ENCODE measurements at places on chromosomes 3 and 15.

GRCh38 chr3:16600780-16601536 is 4.3 kb downstream of the DAZL start:
- DNase-seq: peak; percentile 61

- peak; percentile 34 for DNase-seq
These were observed 120.1 kb upstream of the UBE2E1 start for GRCh38 chr3:23685541-23686258.

DNA sequence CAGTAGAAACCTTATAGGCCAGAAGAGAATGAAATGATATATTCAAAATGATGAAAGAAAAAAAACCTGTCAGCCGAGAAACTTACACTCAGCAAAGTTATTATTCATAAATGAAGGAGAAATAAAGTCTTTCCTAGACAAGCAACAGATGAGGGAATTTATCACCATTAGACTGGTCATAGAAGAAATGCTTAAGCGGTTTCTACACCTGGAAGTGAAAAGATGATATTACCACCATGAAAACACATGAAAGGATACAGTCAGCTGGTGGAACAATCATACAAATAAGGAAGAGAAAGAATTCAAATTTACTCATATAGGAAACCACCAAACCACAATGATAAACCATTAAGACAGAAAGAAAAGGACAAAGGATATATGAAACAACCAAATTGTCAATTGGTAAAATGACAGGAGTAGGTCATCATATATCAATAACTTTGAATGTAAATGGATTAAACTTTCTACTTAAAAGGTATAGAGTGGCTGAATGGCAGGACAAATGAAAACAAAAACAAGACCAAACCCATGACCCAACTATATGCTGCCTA is 29.9 kb upstream of the PRR23C start:
- DNase-seq: no peak

- no peak for DNase-seq
These were observed at the start of gene GDPGP1 for GRCh38 chr15:90234096-90234988. GDPGP1 (plus strand) TSS chr15:90234209; CDS start chr15:90240909, 6,700 bp downstream.

GRCh38 chr3:178083906-178084866 is 452.1 kb upstream of the KCNMB2 start:
- no peak for DNase-seq

DNA sequence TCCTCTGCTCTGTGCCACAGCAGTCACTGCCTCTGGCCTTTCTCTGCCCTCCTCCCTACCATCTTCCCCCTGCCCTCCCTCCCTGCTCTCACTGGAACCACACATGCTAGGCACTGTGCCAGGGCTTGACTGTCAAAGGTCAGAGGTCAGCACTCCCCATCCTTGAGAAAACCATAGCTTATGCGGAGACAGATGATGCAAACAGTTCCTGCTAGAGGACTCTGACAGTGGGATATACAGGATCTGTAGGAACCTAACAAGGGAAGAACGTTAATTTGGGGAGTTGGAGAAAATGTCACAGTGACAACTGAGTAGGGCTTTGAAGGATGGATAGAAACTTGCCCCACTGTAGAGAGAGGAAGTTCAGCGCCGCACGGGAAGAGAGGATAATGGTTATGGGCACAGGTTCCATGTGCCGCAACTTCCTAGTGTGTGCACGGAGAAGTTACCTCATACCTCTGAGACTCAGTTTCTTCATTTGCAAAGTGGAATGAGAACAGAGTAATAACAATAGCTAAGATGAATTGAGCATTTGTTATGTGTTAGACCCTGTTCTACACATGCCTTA is 29.3 kb upstream of the XYLB start:
- DNase-seq: peak; percentile 43

- DNase-seq: peak; percentile 9
These were observed 260.4 kb upstream of the P2RY1 start for GRCh38 chr3:152574461-152575079.

- no peak for DNase-seq
These were observed 25.4 kb downstream of the PDCD6IP start for GRCh38 chr3:33823821-33824220.

GRCh38 chr3:128932516-128933212 is 53.2 kb downstream of the ACAD9 start:
- no peak for DNase-seq

- DNase-seq: no peak
These were observed 49.1 kb upstream of the RAB6B start for GRCh38 chr3:133944641-133945380.

GRCh38 chr3:120907659-120908029 is 361 bp upstream of the STXBP5L start:
- DNase-seq: no peak

- DNase-seq: no peak
These were observed 90.7 kb upstream of the AGTR1 start for GRCh38 chr3:148606979-148607378.

DNA sequence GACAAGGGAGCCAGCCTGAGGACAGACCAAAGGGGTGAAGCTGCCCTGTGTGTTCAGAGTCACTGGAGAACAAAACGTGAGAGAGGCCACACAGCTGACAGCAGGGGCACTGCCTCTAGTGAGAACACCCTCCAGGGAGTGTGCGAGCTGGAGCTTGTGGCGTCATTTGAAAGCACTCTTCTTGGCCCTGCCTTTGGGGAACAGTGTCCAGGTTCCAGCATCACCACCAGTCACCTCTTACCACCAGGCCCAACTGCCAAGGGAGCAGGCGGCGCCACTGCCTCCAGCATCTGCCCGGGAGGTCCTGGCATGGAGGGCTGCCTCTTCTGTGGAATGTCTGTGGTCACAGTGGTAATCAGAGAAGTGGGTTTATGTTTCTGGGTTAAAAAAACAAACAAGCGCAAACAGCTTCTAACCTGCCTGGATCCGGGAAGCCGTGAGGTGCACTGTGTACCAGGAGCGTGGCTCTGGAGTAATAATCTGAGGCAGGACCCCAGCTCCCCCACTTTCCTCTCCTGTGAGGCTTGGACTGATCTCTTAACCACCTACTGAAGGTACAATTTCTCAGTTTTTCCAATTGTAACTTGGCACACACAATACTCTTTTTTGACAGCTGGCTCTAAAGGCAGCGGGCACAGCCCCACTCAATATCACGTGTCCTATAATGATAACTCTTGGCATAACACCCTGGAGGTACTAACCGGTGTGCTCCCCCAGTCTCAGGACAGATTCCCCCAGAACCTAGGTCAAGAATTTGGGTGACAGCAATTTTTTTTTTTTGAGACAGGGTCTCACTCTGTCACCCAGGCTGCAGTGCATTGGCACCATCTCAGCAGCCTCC is 32.2 kb upstream of the CDCP1 start:
- DNase-seq: no peak

GRCh38 chr3:162072656-162073164 is 576.1 kb downstream of the OTOL1 start:
- DNase-seq: no peak

- DNase-seq: no peak
These were observed 252.7 kb downstream of the TJP1 start for GRCh38 chr15:29569533-29570092.

DNA sequence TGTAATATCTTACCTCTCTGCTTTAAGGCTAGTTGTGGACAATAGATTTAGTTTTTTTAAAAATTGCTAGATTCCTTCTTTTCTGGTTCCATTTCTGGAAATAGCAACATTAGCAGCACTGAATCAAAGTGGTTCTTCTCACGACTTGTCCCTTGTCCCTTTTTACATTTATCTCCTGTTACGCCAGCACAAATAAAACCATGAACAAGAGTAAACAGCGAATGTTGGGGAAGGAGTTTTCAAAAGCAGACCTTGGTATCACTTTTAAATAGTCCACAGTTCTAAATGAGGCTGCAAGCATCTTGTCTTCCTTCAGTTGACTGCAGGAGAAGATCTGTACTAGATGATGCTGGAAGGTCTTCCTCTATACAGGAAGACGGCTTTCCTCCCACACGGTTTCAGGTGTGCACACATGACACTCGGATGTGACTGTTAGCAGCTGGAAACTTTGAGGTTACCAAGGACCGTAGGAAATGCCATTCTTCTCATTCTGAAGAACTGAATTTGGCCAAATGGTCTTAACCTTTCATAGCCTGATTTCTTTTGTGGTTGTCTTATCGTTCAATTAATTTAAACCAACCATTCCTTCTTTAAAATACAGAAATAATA is 251.0 kb upstream of the ICE2 start:
- no peak for DNase-seq

- DNase-seq: no peak
These were observed 498.5 kb upstream of the CNTN4 start for GRCh38 chr3:1600206-1600605.

GRCh38 chr3:50581459-50581842 is 12.1 kb downstream of the HEMK1 start:
- no peak for DNase-seq

- DNase-seq: peak; percentile 13
These were observed 1.4 kb upstream of the SEC13 start for GRCh38 chr3:10322352-10322710.

GRCh38 chr3:107684431-107684925 is 161.7 kb downstream of the BBX start:
- no peak for DNase-seq

DNA sequence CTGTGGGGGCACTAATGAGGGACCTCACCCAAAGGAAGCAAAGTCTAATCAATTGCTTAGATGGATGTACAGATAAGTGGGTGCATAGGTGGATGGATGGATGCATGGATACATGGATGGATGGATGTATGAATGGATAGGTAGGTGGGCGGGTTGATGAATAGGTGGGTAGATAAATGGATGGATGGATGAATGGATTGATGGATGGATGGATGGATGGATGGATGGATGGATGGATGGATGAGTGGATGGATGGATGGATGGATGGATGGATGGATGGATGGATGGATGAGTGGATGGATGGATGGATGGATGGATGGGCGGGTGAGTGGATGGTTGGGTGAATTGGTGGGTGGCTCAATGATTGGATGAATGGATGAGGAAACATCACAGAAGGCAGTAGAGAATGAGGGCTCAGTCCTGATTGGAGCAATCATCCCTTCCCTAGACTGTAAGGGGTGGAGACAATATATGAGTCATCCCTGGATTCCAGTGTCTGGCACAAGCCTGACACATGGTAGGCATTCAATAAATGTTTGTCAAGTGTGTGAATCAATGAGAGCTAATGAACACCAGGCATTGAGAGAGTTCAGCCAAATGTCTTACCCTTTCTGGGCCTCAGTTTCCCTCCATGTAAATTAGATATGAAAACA is 40.4 kb upstream of the PXYLP1 start:
- DNase-seq: no peak

DNA sequence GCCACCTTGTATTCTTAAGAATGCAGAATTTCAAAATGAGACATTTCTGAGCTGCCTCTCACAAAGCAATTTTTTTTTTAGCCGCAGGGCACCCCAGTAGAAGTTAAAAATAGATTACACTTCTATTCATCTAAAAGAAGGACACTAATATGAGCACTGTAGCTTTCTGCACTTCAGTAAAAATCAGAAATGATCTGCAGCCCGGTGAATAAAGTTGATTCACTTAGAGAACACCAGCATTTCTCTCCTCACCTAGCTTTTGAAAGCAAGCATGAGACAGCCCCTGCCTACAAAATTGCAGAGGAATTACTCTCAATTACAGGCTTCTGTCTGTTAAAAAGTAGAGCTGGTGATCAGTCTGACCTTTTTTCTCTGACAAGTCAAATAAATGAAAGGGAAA is 1062.4 kb downstream of the FHIT start:
- no peak for DNase-seq

GRCh38 chr15:55319537-55320237 is 665 bp downstream of the PIGB start:
- DNase-seq: no peak

DNA sequence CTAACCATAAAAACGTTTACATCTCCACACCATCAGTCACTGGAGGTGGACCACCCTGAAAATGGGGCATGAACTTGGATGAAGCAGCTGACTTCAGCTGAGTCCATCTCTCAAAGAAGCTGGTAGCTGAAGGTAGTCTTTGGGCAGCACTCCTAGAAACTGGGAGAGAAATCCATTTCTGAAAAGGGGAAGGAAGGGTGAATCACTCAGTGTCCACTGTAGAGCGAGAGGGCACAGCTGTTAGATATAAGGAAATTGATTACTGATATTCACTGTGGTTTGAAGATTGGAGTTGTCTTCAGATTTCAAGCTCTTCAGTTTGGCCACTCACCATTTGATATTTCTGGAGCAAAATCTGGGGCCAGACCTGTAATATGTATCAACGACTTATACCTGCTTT is 499.0 kb upstream of the UBE2E2 start:
- DNase-seq: peak; percentile 36

- no peak for DNase-seq
These were observed 10.7 kb upstream of the TRPM7 start for GRCh38 chr15:50697109-50697797.

DNA sequence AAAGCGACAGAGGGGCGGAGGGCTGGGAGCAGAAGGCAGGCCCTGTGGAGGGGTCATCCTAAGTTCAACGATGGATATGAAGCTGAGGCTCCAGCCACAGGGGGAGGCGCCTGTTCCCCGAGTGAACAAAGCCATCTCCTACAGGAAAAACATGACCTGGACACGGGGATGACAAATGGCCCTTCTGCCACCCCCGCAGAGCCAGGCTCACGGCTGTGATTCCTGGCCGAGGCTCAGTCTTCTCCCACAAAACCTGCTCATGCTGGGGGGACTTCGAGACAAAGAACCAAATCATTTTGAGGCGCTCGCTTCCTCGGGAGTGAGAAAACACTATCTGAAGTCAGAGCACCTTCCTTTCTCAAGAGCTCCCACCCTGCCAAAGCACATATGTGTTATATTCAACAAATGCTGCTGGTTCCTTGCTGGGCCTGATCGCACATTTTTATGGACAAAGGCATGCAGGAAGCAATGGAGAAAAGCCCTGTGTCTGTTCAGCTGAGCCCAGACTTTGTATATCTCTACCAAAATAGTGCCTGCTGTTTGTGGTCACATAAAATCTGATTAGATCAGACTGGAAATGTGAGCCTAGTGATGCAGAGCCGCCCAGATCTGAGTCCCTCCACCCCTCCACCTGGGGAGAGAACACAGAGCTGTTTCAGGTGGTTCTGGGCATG is 5.6 kb downstream of the RBP1 start:
- DNase-seq: no peak

DNA sequence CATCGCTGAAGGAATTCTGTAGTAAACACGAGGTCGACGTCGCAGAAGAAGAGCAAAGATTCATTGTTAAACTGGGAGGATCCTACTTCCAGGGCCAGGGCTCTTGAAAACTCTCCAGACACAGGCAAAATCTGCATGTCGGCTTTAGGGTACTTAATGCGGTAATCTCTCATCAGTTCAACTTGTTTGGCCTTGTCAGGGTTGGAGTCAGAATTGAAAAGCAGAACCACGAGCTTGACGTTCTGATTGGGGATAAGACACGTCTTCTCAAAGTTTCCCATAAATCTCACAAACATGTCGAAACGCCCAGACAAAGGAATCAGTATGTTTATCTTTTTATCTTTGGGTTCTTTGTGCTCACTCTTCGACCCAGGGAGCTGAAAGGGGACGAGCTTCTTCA is 74.0 kb downstream of the CHSY1 start:
- DNase-seq: no peak

DNA sequence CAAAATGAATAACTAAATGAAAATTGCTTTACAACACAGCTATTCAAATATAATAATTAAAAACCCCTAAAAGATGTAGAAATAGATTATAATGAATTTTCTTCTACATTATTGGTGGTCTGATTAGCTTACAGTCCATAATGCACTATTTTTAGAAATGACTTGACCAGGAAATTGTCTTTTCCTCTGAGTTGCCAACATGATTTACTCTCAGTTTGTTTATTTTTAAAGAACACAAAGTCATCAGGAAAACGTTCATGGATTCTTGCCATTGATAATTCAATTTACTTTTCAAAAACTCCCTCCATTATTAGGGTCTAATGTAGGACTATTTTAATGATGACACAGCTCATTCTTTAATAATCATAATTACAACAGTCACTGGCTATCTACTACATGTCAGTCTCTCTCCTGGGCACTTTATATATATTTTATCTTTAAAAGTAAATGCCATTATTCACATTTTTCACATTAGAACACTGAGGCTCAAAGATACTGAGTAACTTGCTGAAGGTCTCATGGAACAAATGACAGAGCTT is 1.1 kb downstream of the TM4SF18 start:
- no peak for DNase-seq
